Activated naive CD4-positive, alpha-beta T cell treated with anti-CD3 and anti-CD28 coated beads for 36 hours (primary cell): ENCODE measurements at places on chromosomes 4 and X.
A peak's percentile ranks its signal among the peaks of the same experiment; 100 is the strongest.

GRCh38 chr4:99693140-99693539, 35.5 kb upstream of the C4orf54 start:
- no peak for DNase-seq

DNA sequence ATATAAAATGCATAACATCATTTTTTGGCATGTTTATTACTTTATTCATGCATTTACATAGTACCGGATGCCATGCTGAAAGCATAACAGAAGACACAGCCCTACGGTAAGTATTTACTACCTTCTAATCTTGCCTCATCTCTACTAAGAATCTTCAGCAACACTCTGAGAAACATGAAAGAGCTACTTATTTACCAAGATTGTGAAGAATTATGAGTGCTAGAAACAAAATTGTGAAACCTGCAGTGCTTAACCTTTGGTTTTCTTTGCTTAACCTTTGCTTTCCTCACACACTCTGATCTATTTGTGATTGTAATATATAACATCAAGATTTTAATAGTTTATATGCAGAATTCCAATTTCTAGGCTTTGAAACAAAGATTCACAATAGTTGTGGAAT, 7.4 kb downstream of the ANTXR2 start:
- DNase-seq, result no peak

- no peak for DNase-seq
Observed at GRCh38 chr4:677431-678293, 3.3 kb downstream of the MYL5 start.

GRCh38 chrX:133495464-133496391, 80.4 kb upstream of the GPC4 start:
- DNase-seq, result no peak

DNA sequence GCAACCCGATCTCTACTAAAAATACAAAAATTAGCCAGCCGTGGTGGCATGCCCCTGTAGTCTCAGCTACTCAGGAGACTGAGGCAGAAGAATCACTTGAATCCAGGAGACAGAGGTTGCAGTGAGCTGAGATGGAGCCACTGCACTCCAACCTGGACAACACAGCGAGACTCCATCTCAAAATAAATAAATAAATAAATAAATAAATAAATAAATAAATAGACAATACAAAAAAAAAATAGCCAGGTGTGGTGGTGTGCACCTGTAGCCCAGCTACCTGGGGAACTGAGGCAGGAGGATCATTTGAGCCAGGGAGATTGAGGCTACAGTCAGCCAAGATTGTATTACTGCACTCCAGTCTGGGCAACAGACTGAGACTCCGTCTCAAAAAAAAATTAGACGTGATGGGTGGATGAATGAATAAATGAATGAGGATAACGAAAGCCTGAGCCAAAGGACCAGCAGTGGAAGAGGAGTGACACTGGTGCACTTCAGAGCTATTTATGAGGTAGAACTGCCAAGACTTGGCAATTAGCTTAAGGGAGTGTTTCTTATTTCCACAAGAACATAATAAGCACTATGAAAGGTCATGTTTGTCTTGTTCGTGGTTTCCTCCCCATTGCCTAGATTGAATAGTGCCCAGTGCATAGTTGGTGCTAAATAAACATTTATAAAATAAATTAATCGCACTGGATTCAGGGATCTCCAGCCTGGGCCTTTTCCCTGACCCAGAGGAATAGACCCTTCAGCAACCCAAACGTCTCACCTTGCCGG, 232.2 kb downstream of the IDS start:
- DNase-seq, result no peak

DNA sequence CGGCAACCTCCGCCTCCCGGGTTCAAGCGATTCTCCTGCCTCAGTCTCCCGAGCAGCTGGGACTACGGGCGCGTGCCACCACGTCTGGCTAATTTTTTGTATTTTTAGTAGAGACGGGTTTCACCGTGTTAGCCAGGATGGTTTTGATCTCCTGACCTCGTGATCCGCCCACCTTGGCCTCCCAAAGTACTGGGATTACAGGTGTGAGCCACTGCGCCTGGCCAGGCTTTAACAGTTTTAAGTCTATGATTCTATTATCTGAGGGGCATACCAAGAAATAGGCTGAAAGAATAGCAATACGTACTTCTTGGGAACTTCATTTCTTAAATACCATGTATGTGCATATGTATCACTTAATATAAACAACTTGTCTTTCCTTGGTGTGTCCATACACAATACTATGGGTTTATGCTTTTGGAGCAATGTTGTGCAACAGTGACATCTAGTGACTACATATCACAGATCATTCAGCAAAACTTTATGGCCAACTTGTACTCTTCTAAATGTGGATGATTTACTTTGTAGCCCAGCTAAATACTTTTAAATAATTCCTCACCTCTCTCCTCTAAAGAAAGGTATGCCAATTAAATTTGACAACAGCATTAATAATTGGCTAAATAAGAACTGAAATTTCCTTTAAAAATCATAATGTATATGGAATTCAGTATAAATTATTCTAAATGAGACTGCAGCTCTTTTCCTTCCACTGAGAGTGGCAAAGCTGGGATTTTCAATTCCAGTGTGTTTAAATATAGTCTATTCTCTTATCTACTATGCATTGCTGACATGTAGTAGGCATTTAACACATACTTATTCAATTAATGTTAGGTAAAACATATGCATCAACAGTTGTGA, 10.4 kb downstream of the SLC9B1 start:
- DNase-seq, result peak; percentile 22

DNA sequence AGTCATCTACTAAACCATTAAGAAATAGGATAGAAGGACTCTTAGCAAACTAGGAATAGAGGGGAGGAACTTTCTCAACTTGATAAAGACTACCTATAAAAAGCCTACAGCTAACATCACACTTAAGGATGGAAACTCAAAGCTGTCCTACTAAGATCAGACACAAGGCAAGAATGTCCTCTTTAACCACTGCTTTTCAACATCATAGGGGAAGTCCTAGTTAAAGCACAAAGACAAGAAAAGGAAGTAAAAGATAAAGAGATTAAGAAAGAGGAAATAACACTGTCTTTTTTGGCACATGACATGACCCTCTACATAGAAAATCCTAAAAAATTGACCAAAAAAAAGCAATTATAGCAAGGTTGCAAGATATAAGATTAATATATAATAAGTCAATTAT, 136.6 kb downstream of the FBXW7 start:
- DNase-seq, result no peak

DNA sequence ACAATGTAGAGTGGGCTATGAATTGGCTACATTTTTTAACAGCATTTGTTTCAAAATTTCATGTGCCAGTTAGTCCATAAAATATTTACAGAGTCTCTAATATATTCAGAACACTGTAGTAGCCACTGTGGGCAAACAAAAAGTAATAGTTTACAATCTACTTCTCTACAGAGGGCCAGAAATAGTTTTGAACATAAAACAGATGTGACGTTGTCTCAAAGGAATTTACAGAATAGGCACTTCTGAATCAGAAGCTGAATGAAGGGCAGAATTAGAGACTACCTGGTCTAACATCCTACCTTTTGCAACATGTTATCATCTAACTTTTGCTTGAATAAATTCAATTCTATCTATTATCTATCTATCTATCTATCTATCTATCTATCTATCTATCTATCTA, 811.9 kb upstream of the EPHA5 start:
- DNase-seq, result no peak

DNA sequence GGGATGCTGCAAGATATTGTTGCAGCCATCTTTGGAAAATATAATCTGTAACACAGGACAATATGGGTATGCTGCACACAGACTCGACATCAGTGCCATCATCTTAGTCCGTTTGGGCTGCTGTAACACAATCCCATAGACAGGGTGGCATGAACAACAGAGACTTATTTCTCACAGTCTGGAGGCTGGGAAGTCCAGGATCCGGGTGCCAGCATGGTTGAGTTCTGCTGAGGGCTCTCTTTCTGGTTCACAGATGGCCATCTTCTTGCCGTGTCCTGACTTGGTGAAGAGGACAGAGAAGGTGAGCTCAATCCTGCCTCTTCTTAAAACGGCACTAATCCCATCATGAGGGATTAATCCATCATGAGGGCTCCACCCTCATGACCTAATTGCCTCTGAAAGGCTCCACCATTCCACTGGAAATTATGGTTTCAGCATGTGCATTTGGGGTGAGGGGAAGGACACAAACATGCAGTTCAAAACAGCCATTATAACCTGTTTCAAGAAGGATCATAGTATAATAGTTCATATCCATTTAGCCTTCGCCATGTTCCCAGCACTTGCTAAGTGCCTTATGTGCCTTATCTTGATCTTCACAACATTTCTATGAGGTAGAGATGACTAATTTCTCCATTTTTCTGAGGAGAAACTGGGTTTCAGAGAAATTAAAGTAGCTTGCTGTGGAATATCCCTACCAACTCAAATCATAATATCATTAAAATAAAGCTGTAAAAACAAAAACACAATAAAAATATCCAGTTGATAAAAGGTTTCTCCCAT, 27.9 kb upstream of the SPP1 start:
- DNase-seq, result no peak

- no peak for DNase-seq
Observed at GRCh38 chr4:52979821-52980590, 117.9 kb downstream of the RASL11B start.

DNA sequence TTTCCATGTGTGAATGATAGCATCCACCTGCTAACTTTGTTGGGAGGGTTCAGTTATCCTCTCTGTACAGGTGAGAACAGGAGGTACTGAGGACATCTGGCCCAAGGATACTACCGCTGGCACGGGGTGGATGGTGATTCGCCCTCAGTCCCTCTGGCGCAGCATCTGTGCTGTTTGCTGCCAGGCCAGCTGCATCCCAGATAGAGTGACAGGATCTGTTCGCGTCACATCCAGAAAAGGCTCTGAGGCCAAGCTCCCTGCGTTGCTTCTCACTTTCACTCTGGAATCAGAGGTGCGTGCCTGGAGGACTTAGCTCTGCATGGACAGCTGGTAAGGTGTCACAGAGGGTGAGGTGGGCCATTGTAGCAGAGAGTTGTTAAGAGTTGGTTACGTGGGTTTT, 95.4 kb downstream of the TBL1X start:
- DNase-seq, result no peak

GRCh38 chr4:80831383-80832361, 198.8 kb upstream of the BMP3 start:
- no peak for DNase-seq
